ENCODE measurements at places on chromosomes 13 and 19.

- DNase-seq = no peak
These were observed 2.5 kb downstream of the BSG start for GRCh38 chr19:574658-575526.

DNA sequence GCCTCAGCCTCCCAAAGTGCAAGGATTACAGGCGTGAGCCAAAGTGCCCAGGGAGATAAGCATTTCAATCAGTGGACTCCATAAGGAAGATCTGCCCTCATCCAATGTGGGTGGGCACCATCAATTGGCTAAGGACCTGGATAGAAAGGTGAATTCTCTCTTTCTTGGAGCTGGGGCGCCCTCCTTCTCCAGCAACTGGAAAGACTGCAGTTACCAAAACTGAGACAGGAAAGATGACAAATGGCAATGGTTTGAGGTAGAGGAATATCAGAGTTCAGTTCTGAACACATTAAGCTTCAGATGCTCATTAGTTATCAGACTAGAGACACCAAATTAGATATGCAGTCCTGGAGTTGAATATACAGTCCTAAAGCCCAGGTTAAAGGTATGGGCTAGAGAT, 10.5 kb upstream of the ELF1 start:
- peak; percentile 44 for DNase-seq

DNA sequence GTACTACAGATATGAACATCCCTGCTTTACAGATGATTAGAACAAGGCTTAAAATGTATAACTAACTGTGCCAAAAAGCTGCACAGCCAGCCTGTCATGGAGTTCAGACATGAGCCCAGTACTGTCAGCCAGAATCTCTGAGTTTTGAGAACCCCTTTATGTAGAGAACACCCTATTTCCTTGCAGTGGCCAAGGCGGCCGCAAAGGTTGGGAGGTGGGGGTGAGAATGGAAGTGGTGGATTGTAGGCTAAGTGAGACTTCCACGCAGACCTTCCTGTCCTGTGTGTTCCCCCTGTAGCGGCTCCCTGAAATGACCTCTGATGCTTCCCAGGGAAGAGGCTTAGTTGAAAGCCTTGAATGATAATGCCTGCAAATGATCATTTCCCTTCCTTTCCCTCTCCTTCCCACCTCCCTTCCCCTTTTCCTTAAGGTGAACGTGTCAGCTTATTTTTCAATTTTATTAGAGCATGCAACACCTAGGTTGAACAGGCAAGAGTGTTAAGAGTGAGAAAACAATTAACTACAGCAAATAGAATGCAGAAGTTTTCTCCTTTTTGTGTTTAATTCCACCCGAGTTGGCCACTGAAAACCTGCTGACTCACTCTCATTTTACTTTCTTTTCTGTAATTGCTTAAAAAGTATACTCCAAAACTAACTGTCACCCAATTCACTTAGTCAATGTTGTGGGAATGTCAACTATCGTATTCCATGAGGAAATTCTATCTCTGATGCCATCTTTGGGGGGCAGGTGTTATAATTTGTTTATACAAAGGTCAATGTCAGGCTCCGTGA, 167.0 kb upstream of the EDNRB start:
- no peak for DNase-seq

DNA sequence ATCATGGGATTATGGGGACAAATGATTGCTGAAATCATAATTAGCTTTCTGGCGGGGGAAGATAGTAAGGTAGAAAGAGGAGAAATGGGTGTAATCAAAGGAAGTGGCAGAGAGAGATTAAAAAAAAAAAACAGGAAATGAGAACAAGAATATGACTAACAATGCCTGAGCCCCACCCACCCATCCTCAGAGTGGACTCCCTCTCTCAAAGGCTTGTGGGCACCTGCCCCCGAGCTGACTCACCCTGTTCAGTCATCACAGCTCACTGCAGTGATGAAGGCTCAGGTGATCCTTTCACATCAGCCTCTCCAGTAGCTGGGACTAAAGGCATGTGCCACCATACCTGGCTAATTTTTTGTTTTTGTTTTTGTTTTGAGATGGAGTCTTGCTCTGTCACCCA, 26.4 kb upstream of the TPT1 start:
- peak; percentile 96 for DNase-seq

- DNase-seq = no peak
These were observed 72.4 kb downstream of the COL4A1 start for GRCh38 chr13:110234532-110234931.

DNA sequence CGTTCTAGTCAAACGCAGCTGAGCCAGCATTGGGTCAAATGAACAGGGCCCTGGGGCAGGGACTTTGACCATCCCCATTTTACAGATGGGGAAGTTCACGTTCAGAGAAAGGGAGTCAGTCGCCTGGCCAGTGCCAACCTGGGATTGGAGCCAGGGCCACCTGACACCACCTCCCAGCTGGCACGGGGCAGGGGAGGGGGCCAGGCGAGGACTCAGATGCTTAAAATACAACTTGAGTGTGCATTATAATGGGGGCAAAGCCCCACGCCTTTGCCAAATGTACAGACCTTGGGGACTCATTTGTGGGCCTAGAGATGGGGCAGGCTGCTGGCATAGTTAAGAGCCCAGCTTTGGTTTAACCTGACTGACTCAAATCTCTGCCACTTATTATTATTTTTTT, 14.6 kb downstream of the PRR12 start:
- DNase-seq = no peak

DNA sequence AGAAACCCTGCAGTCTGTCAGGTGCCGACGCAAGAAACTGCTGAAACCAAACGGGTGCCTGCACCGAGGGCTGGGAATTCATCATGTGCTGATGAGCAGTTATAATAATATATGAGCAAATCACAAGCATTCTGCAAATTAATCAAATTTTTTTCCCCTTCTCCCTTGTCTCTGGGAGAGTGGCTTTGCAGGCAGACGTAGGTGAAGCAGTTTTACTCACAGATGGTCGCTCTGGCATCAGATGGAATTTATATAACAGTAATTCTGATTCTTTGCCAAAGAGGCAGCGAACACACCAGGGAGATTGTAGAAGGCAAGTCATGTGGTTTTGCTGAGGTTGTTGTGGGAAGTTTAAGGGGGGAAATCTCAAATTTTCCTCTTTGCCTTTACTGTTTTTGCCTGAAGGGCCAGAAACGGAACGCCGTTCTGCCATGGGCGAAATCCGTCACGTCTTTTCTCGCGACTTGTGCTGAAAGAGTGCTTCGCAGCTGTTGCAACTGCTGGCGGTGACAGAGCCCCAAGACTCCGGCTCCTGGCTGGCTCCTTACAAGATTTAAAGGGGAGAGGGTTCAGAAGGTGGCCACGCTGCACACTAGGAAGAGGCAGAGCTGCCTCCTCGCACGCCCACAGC, 320.1 kb downstream of the ZNF536 start:
- no peak for DNase-seq

DNA sequence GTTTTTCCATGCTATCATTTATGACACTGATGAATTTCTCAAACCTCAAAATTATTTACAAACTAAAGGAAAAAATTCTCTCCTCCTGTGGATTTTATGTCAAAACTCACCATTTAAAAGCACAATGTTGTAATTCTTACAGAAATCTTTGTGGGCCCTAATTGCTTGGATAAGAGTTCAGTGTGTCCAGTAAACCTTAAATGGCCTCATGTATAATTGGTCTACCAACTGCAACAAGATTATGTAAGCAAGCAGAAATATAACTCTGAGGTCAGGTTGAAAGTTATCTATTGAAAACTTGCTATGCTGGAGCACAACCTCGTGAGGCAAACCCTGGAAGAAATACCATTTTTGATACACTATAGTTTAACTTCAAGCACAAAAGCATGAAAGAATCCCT, 22.0 kb downstream of the VWA8 start:
- DNase-seq = no peak

GRCh38 chr13:98766697-98767096, 14.2 kb upstream of the SLC15A1 start:
- no peak for DNase-seq

DNA sequence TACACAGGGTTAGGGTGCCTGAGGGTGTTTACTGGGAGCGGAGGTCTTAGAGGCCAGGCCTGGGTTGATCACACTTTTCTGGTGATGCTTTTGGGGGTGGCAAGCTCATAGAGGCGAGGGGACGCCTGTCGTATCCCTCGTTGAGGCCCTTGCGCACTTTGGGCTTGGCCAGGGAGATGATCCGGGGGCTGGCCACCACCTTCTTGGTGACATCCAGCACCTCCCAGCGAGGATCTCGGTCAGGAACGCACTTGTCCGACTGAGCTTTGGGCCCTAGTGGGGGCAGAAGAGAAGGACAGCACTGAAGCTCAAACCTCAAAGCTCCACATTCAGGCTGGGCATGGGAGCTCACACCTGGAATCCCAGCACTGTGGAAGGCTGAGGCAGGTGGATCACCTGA, 17.6 kb upstream of the MIER2 start:
- DNase-seq = no peak

DNA sequence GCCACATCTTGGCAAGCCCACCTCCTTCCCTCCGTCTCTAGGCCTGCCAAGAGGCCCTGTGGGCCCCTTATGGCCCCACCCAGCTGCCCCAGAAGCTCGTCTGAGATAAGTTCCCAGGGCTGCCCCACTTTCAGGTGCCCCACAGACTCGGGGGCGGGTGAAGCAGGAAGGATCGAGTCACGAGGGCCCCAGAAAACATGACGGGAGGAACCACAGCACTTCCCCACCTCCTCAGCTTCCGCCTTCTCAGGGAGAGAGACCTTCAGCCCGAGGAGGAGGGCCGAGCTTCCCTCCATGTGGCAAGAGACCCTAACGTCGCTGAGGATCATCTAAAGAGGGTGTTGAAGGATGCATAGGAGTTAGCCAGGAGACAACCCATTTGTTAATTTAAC, 4.5 kb upstream of the IL12RB1 start:
- peak; percentile 88 for DNase-seq

DNA sequence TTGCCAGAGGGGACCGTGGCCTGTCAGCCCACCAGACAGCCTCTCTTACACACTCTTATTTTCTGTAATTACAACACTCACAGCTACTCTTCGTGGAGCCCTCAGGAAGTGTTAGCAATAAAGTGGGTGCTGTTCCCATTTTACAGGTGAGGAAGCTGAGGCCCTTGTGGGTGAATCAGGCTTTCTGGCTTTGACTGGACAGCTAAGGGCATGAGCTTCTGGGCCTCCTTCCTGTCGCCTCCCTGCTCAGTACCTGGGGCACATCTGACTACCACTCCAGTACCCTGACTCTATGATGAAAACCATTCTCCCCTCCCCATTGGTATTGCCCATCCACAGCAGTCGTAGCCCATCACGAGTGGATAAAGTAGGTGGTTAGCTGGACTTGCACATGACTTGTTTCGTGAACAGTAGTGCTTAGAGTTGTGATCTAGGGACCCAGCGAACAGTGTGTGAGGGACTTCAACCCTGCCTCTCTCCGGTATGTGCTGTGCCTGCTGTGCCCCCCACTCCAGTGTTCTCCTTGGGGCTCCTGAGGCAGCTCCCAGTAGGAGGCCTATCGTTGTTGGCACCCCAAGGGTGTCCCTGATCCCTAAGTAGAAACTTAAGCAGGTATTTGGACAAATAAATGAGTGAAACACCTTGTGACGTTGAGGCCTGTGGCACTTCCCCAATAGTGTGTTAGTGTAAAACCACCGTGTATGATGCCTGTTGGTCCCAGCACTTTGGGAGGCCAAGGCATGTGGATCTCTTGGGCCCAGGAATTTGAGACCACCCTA, 38.6 kb downstream of the GATAD2A start:
- peak; percentile 81 for DNase-seq

DNA sequence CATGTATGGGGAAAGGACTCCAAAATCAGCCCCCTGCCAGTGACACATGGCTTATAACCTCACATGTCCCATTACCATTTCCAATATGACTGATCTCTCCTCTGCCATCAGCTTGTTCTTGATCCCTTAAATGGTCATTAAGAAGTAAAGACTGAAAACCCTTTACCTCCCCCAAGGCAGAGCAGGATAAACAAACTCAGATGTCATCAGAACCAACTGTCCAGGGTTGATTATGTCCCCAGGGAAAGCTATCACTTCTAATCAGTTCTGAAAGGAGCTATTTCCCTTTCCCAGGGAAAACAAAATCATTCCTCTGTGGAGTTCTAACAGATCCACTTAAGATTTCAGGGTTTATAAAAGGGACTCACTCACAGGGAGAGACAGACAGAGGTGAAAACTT, 350.9 kb downstream of the SUCLA2 start:
- DNase-seq = no peak

DNA sequence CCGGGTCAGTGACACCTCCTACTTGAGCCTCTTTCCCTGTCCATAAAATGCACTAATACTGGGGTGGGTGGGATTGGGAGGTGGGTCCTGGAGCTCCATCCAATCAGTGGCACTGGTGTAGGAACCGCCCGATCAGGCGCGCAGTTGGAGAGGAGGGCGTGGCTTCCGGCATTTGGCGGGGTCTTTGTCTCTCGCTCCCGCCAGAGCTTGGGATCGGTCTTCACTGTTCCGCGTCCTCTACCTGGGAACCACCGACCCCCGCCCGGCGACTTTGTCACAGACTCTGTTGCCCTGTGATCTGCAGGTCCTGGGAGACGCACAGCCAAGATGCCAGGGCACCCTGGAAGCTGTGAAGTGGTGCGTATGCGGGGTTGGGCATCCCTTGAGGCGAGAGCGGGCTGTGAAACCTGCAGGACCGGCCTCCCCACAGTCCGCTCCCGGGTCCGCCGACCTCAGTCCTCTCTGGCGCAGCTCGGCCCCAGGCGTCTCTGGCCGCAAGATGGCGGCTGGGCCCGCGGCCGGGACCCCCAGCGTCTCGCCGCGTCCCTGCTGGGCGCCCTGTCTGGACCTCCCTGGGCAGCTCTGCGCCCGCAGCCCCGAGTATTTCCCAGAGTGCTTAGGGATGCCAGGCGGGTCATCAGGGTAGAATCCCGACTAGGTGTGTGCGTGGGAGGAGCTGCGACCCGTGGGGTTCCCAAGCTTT, 41.6 kb upstream of the ZNF730 start:
- peak; percentile 20 for DNase-seq

DNA sequence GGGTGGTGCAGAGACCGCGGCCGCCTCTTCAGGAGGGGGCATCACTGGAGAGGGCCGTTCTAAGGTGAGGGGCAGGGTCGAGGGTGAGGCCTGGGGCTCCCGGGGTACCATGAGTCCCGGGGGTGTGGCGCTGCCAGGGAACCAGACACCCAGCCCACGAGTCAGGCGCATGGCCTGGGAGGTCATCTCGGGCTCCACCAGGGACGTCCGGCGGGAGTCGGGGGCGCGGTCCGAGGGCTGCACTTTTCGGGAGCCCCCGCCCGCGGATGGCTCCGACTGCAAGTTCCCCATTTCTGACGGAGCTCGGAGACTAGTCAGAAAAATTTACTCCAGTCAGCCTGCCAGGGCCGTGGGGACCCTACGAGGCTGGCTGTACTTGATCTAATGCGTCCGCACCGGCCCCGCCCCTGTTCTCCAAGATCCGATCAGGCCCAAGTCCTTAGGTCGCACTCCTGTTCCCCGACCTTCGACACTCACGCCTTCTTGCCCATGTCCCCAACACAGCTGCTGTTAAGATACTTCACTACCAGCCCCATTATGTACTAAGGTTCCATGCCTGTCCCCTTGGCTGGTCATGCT, 774 bp downstream of the GGN start:
- DNase-seq = no peak

Measured in activated CD4-positive, alpha-beta T cell treated with anti-CD3 and anti-CD28 coated beads, Interleukin-10, Interleukin-2, amounts not matched to agents 100 ng/mL and 50 ng/mL, durations not matched to agents 16 hours and 8 hours (primary cell).